ENCODE measurements at places on chromosomes 3 and 15.

DNA sequence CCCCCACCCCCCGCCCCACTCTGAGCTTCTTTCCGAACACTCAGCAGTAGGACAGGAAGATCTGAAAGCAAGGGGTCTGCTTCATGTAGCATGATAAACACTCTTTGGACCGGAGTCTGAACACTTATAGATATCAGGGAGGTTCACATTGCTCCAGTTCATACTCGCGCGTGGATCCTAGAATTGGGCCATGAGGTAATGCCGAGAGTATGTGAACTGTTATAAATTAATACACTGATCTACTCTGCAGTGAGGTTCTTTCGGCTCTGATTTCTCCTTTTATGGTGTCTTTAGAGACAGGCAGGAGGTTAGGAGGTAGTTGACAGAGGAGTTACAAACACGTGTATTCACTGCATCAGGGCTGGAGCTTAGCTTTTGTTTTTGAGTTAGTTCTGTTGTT, 223.0 kb downstream of the THSD4 start:
- no peak for DNase-seq

DNA sequence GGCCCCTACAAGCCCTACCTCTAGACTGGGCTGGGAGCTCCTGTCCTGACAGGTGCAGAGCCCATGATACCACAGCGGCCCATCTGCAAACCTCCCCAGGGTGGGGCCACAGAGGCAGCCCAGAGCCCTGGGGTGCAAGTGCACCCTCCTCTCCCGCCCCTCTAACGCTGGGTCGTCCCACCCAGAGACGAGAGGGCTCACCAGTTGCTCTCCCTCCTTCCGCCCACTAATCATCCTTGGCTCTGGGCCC, 742 bp downstream of the TNK2 start:
- DNase-seq = no peak

DNA sequence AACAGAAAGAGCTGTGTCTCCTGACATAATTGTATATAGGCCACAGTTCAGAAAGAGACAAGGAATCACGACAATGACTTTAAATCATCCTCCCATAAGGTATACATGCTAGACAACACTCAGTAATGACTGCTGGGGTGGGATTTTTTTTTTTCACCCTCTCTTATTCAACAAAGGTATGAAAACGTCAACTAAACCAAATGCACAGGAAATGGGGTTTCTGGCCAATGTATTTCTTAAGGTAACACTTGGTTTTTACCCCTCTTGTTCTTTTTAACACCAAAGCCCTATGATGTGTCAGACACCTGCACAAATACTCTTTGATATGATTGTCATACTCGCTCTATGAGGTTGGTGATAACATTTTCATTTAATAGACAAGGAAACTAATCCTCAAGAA, 78.3 kb downstream of the MCF2L2 start:
- no peak for DNase-seq

DNA sequence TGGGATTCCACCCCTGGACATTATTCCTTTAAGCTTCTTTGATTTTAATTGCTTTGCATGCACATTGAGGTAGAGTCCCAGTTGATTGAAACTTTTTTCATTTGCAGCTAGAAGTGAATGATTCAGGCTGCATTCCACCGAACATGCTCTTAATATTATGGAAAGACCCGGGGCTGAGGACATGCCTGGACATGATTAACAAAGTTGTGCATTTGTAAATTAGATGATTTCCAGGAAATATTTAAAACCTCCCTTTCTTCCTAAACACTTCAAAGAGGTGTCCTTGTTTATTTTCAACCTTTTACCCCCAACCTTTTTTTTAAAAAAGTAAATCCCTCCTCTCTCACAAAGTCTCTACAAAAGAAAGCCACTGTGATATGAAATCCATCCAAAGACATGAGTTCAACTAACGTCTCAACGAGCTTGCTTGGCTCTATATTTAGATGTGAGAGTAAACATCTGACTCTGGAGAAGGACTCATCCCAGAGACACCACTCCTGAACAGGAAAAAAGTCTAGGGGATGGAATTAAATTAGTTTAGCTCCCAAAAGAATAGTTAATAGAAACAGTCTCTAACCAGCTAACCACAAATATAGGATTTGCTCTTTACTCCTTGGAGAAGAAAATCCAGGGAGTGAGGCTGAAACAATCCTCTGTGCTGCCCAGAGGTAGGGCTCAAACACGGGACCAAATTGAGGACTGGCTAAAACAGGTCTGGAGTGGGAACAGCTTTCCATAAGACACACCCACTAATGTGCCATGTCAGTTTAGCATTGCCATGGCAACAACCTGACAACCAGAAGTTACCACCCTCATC, 83.1 kb downstream of the XXYLT1 start:
- no peak for DNase-seq

GRCh38 chr3:190127195-190127594, 6.5 kb upstream of the P3H2 start:
- DNase-seq = no peak

- DNase-seq = no peak
These were observed 213.4 kb upstream of the TBL1XR1 start for GRCh38 chr3:177410730-177411129.

DNA sequence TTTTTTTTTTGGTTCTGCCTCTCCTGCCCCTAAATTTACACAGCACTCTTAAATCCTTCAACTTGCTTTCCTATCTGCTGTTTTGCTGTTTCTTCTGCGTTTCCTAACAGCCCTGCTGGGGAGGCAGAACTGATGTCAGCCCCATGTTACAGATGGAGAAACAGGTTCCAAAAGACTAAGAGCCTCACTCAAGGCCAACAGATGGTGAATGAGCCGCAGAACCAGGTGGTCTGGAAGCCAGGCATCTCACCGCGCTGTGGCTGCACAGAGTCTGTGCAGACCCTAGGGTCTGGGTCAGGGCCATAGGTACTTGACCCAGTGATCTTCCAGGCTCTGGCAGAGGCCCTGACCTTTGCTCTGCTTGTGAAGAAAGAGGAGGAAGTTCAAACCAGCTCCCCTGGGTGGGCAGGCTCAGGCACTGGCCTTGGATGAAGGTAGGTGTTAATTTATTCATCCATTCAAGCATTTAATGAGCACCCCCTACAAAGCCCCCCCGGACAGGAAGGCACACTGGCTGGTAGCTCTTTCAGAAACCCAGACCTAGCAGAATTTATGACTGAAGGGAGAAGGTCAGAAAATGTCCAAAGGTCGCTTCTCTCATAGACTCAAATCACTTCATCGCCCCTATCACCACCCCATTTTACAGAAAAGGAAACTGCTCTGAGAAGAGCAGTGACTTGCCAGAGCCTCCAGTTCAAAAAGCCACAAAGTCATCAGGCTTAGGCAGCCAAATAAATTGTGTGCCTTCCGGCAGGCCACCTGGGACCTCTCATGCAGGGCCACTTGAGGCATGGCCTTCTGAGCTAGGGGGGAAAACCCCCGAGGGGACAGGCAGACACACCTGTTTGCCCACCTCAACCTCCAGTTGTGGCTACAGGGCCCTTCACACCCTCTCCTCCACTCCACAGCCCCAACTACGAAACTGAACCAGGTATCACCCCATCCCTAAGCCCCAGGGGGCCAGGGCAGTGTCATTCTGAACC, 2.7 kb downstream of the CHDH start:
- no peak for DNase-seq

DNA sequence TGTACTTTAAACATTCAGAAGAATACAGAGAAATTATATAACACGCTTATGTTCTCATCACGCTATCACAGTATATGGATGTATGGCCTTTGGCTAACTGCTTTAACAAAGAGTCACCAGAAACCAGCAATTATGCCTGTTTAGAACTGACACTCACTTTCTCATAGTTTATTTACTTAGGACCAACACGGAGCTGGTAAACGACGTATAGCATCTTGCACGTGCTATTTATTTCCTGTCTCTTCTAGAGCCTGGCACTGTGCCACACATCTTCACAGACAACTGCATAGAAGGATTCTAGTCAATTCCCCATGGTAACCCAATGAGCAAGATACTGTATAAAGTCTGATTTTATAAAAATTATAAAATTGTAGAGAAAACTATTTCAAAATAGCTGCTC, 43.6 kb downstream of the TBC1D2B start:
- DNase-seq = no peak

DNA sequence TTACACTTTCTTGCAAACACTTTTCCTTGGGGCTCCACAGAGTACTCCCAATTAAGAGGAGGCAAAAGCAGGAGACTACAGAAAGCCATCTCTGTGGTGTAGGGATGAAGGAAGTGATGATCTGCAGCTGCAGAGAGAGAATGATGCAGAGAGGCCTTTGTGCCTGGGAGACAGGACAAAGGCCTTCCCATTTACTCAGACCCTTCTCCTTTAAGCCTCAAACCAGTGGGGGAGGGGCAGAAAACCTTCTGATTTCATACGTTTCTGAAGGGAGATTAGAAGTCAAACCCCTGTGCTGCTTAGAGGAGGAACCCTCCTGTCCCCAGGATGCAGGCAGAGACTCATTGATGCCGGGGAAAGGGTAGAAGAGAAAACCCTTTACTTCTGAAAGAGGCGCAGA, 130.8 kb downstream of the NEO1 start:
- DNase-seq = no peak

- peak; percentile 45 for DNase-seq
These were observed 94.7 kb downstream of the LINGO1 start for GRCh38 chr15:77538027-77538451.

All from anterior cingulate cortex (tissue), 58 donors.